ENCODE measurements at places on chromosomes 2 and 18.
A peak's percentile ranks its signal among the peaks of the same experiment; 100 is the strongest.

DNA sequence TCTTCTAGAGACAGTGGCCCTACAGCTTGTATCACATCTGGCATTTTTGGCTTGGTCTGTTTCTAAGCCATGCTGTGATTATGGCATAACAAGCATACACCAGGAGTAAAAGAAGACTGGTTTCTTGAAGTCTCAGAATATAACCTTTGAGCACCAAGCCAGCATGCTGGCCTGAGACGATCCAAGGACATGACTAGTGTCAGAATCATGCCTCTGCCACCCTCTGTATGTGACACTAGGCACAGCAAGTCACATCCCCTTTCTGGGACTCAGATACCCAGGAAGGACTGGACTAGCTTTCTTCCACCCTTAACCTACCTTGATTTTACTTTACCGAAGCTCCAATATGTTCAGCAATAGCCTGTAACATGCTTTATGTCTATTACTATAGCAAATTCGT lies 345.5 kb downstream of the SETBP1 start:
- DNase-seq, result peak; percentile 23

GRCh38 chr18:3463051-3463450 lies 13.1 kb downstream of the TGIF1 start:
- no peak for DNase-seq

- DNase-seq, result no peak
These were observed 29.1 kb upstream of the PMAIP1 start for GRCh38 chr18:59870623-59871130.

- no peak for DNase-seq
These were observed 64.9 kb downstream of the LNPK start for GRCh38 chr2:175937216-175937615.

- peak; percentile 76 for DNase-seq
These were observed 718 bp upstream of the TNP1 start for GRCh38 chr2:216860426-216861137.

GRCh38 chr2:186544255-186544675 lies 45.6 kb upstream of the ITGAV start:
- peak; percentile 61 for DNase-seq

DNA sequence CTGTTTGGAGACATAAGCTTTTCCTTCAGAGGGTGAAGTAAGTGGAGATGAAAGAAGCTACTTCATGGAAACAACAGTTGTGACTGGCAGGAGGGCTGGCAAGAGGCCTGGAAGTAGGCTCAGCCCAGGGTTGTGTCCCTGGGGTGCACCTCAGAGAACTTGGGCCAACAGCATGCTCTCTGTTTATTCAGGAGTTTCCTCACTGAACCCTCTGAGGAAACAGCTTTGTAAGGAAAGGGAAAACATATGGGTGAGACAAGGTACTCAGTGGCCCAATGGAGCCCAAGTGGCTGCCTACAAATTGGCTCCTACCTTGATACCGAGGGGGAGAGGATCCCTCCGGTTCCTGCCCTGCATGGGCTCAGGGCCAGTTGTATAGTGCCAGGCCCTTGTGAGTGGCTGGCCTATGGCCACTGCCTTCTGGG lies 115.5 kb upstream of the ITGA6 start:
- DNase-seq, result peak; percentile 75

- DNase-seq, result no peak
These were observed 167.8 kb downstream of the CELF4 start for GRCh38 chr18:37397814-37398213.

- DNase-seq, result peak; percentile 92
These were observed 40.3 kb upstream of the ATP8B1 start for GRCh38 chr18:57843386-57843785.

DNA sequence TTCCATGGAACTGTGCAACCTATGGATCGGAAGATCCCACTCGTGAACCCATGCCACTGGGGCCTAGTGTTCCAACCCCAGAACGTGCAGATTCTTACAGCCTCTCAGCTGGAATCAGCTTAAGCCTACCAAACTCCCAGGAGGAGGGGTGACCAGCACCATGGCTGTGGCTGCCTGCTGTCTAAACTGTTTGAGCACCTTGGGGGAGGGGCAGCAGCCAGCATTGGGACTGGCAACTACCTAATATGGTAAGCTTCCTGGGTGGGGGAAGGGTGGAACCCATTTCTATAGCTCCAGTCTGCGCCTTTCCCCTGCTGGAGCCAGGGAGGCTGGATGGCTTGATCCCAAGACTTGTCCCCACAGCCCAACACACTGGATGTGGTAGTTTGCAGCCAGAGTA lies 10.7 kb upstream of the POLE4 start:
- no peak for DNase-seq

DNA sequence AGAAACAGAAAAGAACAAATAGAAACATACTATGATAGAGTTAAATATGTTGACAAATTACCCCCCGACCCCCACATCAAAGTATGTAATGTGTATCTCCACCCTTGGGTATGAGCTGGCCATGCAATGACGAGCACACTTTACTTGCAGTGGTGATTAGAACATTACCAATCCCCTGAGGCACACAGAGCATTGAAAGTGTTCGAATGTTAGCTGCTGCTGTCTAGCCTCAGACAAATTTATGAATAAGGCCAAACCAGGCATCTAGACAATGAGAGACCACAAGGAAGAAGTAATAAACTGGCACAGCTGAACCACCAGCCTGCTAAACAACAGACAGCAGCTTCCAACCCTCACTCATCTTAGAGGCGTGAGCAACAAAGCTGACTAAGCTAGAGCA lies 380.5 kb downstream of the DSEL start:
- peak; percentile 98 for DNase-seq

DNA sequence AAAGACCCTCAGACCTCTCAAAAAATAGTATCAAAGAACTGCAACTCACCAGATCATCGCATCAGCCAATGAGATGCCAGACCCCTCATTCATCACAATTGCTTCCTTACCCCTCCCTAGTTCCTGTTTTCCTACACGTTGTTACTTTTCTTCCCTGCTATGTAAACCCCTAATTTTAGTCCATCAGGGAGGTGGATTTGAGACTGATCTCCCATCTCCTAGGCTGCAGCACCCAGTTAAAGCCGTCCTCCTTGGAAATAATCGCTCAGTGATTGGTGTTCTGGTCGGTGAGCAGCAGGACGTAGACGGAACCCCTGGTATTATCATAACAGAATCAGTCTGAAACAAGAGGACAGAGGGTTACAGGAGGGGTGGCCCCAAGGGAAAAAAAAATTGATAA lies 44.0 kb upstream of the MAP4K4 start:
- peak; percentile 8 for DNase-seq

DNA sequence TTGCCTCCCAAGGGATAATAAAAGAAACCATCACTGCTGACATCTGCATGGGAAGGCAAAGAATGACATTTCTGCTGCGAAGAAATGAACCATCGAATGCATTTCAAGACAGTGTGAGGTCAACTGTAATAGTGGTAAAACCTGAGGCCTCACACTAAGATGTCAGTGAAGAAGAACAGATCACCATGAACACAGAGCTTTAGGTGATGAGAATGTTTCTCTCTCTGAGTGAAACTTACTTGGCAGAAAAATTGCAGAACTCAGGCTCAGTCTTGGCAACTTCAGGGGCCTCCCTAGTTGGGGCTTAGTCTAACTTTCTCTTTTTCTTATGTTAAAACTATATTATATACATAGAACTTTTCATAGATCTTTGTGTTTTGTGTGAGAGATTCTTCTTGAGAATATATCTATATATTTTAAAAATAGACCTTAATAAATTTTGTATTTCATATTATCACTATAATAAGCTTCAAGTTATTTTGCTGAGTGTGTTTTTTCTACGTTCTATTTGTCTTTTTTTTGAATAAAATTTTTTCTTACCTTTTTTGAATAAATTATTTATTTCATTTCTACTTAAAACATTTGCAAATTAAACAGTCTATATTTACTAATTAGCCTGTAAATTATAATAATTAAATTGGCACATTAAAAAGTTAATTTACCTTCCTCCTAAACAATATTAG lies 427.5 kb upstream of the TRIB2 start:
- DNase-seq, result no peak

- DNase-seq, result no peak
These were observed 68.1 kb upstream of the SPRED2 start for GRCh38 chr2:65500310-65501040.

- peak; percentile 96 for DNase-seq
These were observed 2.0 kb downstream of the SATB2 start for GRCh38 chr2:199455545-199456382.

- no peak for DNase-seq
These were observed 369.0 kb downstream of the CBLN2 start for GRCh38 chr18:72174972-72175649.

- DNase-seq, result peak; percentile 65
These were observed 76.2 kb downstream of the TGFA start for GRCh38 chr2:70477441-70477844.

- DNase-seq, result no peak
These were observed 1603.8 kb upstream of the ZEB2 start for GRCh38 chr2:146123714-146124113.

GRCh38 chr18:22830511-22830910 lies 102.6 kb upstream of the RBBP8 start:
- no peak for DNase-seq

DNA sequence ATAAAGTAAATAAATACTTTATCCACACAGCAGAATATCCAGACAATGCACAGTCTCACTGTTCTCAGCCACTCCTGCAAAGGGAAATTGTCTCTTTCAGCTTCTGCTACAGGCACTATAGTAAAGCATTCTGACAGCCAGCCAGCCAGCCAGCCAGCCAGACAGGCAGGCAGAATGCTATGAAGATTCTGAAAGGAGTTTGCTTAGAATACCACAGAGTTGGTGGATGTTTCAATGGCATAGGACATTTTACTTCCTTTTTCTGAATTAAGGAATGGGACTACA lies 116.1 kb upstream of the CYP26B1 start:
- DNase-seq, result no peak

- no peak for DNase-seq
These were observed 117.1 kb upstream of the MGAT5 start for GRCh38 chr2:134136731-134137130.

DNA sequence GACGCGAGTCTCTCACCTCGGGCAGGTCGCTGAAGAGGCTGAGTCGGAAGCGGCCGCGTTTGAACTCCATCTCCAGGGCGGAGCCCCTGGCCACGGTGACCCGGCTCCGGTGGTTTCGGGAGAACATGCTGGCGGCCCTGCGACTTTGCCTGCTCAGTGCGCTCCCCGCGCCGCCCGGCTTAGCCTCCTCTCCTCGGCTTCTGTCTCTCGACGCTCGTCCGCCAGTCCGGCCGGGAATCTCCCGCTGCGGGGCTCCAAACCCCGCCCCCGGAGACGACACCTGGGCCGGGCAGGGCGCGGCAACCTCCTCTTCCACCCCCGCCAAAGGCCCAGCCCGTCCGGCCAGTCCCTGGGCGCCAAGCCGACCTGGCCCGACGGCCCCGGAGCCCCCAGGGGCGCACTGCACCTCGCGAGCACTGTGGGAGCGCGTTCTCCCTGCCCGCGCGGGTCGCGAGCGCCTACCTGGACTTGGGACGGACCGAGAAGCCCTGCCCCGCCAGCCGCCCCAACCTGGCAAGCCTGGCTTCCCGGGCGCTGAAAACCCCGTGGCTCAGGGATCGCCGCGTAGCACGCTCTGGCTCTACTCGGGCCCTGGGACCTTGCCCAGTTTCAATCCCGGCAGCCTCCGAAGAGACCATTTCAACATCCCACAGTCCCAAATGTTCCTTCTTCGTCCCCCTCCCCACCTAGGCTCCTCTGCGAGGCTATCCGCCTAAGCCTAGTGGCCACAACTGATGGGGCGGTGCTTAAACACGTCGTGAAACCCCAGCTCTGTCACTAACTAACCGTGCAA lies at the start of gene RTKN:
RTKN (minus strand) TSS at position 248 of the 793 bp plus-strand sequence; CDS start at position 127, 121 bp downstream.
- DNase-seq, result peak; percentile 70

DNA sequence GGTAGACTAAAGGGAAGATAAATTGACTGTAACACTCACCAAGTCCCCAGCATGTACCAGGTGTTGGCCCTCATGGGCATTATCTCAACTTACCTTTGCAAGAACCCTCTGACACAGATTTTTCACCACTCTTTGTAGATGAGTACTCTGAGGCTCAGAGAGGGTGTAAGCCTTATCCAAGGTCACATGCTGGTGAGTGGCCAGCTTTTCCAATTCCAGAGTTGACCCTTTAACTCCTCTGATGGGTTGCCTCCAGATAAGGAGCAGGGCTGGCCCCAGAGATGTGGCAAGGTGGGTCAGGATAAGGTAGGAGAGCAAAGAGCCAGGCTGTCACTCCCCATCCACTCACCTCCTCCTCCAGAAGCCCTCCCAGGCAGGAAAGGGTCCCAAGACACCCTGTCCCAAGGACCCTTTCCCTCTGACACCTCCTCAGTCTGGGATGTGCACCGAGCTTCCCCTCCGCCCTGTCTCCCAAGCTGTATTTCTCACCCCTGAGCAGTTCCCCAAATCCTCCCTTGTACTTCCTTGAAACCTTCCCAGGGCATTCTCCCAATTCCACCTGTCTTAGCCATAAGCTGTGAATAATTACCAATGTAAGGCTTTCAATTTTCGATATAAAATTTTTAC lies 165.9 kb downstream of the ZFP36L2 start:
- no peak for DNase-seq

DNA sequence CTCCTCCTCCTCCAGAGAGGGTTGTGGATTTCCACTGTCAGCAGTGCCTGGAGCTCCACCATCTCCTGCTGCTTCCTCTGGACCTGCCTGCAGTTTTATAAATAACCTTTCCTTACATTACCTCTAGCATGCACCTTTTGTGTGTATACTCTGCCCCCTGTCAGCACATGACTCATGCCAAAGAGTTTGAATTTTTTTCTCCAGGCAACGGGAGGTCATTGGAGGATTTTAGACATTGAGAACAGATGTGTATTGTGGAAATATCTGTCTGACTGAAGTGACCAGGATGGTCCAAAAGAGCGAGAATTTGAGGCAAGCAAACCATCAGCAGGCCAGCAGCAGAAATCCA lies 31.7 kb downstream of the IL37 start:
- peak; percentile 22 for DNase-seq

Data from NCI-H69 (cell line).